ENCODE measurements at places on chromosomes 1 and 21.

DNA sequence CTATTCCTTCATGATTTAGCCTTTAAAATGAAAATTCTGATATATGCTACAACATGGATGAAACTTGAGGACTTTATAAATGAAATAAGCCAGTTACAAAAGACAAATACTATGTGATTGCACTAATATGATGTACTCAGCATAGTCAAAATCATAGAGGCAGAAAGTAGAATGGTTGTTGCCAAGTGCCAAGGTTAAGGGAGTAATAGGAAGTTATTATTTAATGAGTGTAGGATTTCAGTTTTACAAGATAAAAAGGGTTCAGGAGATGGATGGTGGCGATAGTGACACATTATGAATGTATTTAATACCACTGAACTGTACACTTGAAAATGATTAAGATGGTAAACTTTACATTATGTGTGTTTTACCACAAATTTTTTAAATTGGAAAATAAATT, 73.1 kb upstream of the FMN2 start:
- no peak for DNase-seq

- no peak for DNase-seq
Observed at GRCh38 chr1:206133751-206134415, 16.7 kb upstream of the AVPR1B start.

DNA sequence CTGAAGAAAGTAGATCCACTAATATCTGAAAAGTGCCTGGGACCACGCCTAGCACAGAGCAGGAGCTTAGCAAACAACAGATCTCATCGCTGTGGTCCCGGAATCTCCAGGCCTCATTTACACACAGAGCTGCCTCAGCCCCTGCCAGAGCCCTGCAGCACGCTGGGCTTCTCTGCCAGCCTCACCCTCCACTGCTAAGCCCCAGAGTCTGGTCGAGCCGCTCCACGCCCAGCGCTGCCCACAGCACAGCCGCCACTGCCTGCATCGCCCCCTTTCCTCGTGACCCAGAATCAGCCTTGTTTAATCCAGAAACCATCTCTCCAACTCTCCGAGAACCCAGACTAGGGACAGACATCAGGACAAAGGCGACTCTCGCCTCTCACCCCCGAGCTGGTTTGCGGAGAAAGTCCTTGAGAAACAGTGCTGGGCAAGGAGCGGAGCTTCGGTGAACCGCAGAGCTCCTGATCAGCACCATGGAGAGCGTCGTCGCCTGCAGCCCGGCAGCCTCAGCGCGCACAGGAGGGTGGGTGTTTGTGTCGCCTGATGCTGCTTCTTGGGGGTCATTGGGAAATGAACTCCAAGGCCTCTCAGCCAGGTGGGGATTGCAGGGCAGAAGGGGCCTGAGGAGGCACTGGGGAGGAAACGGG, 145.1 kb downstream of the NPHP4 start:
- DNase-seq, result no peak

- DNase-seq, result no peak
Observed at GRCh38 chr1:77100875-77101274, 118.4 kb downstream of the PIGK start.

DNA sequence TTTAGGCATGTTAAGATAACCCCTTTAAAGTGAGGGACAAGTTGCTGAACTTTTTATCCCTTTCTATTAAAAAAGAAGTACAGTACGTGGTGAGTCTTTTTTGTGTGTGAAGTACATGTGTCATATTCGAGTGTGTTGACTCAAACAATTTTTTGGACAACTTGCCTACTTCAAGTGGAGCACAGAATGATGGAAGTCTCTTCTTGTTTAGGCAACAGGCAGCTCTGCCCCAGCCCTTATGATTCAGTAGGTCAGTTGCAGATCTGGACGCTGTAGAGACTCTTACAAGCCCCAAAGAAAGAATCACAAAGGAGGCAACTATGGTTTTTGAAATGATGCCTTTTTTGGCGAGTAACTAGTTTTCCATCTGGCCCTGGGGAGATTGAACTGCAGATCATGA, 14.4 kb upstream of the ZFP69B start:
- DNase-seq, result no peak

DNA sequence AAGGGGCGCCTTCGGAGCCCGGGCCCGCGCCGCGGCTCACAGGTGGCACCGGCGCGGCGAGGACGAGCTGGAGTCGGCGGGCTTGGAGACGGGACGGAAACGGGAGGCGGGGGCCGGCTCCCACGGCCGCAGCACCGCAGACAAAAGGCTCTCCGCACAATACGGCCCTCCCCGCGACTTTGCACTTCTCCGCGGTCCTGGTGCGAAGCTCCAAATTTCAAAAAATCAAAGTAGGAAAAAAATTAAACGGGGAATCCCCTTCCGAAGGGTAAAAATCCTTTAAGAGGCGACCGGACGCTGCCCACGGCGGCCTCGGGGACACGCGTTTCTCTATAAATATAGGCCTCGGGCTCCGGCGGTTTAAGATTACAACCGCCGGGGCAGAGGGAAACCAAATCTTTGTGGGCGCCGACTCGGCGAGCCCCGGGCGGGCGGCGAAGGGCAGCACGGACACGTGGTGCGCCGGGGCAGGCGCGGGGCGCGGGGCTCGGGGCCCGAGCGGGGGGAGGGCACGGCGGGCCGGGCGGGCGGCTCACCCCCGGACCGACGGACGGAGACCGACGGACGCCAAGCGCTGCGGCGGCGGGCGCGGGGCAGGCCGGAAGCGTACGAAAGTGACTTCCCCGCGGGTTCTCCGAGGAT, 453 bp downstream of the PABPC4 start:
- peak; percentile 11 for DNase-seq

DNA sequence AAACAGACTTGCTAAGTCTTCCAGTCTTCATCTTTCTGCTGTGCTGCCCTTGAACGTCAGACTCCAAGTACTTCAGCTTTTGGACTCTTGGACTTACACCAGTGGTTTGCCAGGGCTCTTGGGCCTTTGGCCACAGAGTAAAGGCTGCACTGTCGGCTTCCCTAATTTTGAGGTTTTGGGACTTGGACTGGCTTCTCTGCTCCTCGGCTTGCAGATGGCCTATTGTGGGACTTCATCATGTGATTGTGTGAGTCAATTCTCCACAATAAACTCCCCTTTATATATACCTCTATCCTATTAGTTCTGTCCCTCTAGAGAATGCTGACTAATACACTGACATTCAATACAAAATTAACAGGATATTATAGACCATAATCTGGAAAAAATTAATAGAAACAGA, 628.1 kb downstream of the PLPP3 start:
- DNase-seq, result no peak

- no peak for DNase-seq
Observed at GRCh38 chr1:68918563-68918962, 421.7 kb upstream of the DEPDC1 start.

- DNase-seq, result no peak
Observed at GRCh38 chr1:2213576-2214505, 14.3 kb upstream of the SKI start.

GRCh38 chr1:246582301-246583055, 16.2 kb downstream of the CNST start:
- no peak for DNase-seq

- DNase-seq, result no peak
Observed at GRCh38 chr1:178908358-178908757, 37.5 kb upstream of the ANGPTL1 start.

GRCh38 chr21:25870084-25870483, 135.3 kb downstream of the GABPA start:
- no peak for DNase-seq

- peak; percentile 68 for DNase-seq
Observed at GRCh38 chr1:235866205-235866912, at the start of gene LYST. Gene LYST (minus strand): TSS chr1:235866906. CDS start chr1:235830417, 36,489 bp downstream.

DNA sequence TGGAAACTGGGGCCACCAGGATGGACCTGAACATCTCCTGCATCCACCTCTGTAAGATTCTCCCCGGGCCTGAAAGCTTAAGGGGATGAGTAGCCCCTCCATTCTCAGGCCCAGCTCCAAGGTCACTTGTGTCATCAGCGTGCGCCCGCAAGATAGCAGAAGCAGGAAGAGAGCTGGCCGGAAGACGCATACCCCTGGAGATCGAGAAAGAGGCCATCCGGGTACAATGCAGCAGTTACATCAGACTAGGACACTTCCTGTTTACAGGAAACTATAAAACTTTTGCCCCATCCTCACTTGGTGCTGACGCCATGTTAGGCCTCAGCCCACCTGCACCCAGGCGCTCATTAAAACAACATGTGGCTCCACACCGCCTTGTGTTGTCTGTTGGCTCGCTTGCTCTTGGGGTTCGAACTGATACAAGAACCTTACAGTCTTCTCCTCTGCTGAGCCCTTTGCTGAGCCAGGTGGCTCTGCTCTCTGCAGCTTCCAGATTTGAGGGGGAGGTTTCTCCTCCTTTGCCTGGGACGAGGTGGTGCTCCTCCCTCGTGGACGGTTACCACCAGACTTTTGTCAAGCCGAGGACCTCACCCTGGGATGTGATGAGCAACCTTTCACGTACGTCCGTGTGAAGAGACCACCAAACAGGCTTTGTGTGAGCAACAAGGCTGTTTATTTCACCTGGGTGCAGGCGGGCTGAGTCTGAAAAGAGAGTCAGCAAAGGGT, 277.5 kb upstream of the C1orf174 start:
- DNase-seq, result no peak

GRCh38 chr1:43465505-43466067, 11.9 kb upstream of the HYI start:
- DNase-seq, result no peak

DNA sequence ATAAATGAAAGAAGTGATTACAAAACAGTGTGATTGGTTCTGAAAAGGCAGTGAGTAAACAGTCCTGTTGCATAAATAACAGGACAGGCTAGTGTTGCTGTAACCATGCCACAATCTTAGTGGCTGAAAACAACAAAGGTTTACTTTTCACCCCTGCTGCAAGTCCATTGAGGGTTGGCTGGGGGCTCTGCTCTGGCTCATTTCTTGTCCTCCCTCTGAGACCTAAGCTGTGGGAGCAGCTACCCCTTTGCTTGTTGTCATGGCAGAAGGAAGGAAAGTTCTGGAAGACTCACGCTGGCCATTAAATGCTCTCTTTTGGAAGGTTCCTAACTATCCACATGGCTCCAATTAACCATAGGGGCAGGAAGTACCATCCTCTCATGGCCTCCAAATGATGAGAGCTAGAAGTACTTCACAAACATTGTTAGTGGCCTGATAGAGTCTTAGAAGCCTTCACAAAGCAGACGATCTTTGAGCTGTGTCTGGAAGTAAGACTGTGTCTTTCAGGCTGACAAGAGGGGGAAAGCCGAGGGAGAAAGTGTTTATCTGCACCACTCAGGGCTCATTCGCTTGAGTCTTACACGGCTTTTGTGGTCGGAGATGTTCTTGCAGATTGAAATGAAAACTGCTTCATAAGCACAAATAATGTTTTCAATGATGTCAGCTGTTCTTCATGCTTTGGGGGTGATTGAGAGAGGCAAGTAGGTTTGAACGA, 11.9 kb downstream of the RCSD1 start:
- DNase-seq, result no peak

- no peak for DNase-seq
Observed at GRCh38 chr1:109134423-109134822, 20.5 kb downstream of the ELAPOR1 start.

DNA sequence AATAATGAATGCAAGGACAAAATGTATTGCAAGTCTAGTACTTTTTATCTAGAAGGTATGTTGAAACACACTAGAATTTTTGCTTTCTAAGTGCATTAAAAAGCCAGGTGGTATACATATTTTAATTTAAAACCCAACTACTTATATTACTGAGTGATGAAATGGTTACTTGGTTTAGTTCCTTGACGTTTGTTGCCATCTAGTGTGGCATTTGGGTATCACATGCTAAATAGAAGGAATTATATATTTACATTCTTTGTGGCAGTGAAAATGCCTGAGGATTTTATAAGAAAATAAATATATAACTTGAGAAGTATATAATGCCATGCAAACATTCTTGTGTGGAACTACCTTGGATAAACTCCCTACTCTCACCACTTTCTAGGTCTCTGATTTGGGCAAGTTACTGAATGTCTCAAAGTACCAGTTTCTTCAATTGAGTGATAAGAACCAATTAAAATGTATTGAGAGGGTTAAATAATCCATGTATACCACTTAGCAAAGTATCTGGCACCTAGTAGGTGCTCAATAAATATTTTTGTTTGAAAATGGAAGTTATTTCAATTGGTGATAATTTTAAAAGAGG, 69.6 kb downstream of the SDCCAG8 start:
- no peak for DNase-seq

GRCh38 chr1:911875-912739, 11.6 kb upstream of the SAMD11 start:
- DNase-seq, result no peak
